ENCODE measurements at places on chromosomes 3 and 15. TPM values are rescaled to one million over a fixed set of nuclear protein-coding genes. Genes with fewer than 3 reads are reported as not detected.

PP2D1 gene
- total RNA-seq, result 0.97 TPM

DNASE1L3 gene
- 2.3 TPM for total RNA-seq

CHAC1 gene
- 0.18 TPM for total RNA-seq

TYRO3 gene
- total RNA-seq, result 99.6 TPM

CYP8B1 gene
- total RNA-seq, result not detected

GNB4 gene
- 11.9 TPM for total RNA-seq

CHRNA7 gene
- 3.7 TPM for total RNA-seq

GOLGA8G gene
- total RNA-seq, result not detected

CFAP20DC gene
- total RNA-seq, result 8.3 TPM

NAALADL2 gene
- total RNA-seq, result 20.2 TPM

A4GNT gene
- not detected for total RNA-seq

DNA sequence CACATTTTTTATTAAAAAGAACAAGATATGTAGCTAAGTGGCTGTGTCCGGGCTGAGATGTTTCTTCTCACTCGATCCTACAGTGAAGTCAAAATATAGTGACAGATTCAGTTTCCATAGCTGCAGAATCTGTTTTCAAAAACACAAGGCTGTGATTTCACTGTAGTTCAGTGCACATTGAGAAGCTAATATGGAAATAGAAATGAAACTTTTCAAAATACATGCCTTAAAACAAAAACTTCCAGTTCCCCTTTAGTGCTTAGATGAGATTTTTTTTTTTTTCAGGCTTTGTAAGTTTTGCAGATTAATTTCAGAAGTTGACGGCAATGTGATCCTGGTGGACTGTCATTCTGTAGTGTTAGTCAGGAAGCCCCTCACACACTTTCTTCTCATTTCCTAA, 23.8 kb upstream of the TRAK1 start:
- no peak for DNase-seq

DNA sequence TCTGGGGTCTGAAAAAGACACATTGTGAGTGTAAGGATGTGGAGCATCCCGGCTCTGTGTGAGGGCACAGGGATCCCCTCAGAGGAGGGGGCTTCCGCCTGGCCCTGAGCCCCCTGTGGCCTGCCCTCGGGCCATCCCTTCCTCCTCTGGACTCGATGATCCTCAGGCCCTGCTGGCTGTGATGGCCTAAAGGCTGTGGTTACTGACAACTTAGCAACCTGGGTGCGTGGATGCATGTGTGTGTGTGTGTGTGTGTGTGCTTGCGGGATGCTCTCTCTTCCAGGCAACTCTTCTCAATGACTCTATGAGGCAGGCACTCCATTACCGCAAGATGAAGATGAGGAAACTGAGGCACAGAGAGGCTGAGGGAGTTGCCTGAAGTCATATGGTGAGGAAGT, 66.0 kb downstream of the ASB7 start:
- DNase-seq, result no peak

GRCh38 chr3:104397713-104398112, 969.0 kb upstream of the ALCAM start:
- DNase-seq, result no peak

- DNase-seq, result no peak
Measured at GRCh38 chr15:93862791-93863190, 368.6 kb upstream of the MCTP2 start.

DNA sequence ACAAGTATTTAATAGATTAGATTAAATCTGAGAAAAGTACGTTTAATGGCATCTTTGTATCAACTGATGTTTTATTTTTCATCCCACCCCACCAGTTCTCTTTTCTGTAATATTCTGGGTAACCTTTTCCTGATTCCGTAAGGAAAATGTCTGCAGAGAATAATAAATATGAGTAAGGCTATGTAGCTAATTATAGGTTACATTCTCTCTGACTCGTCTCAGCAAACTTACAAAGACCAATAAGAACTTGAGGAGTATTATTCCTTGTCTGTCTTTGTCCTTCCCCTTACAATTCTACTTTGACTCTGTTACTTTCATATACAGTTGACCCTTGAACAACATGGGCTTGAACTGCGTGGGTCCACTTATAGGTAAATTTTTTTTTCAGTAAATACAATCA, 12.1 kb downstream of the SNAP23 start:
- DNase-seq, result no peak

- no peak for DNase-seq
Measured at GRCh38 chr3:16305111-16305541, 40.1 kb downstream of the OXNAD1 start.

- no peak for DNase-seq
Measured at GRCh38 chr3:34219556-34219955, 421.1 kb downstream of the PDCD6IP start.

DNA sequence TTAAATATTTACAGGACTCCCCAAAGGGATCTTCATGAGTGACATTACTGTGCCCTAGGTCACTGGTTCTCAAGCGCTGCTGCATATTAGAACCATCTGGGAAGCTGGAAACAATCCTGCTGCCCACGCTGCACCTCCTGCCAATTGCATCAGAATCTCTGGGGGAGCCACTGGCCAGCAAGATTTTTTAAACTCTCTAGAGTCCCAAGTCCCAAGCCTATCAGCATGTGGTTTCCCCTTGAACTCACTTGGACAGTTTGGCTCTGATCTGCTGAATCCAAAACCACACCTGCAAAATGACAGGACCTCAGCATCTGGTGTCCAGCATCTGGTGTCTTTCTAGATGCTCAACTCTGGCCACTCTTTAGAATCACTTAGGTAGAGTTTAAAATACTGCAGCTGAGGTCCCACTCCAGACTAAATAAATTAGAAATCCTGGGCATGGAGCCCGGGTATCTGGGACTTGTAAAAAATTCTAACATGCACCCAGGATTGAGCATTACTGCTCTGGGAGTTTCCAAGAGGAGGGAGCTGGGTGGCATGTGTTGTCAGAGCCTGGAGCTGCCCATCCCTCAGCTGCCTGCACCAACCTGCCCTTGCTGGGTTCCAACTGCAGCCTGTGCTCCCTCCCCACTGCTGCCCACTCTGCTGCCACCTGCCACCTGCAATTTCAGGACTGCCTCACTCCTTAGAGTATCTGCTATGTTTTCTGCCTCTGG, 311.3 kb downstream of the SLC9A9 start:
- peak; percentile 29 for DNase-seq

DNA sequence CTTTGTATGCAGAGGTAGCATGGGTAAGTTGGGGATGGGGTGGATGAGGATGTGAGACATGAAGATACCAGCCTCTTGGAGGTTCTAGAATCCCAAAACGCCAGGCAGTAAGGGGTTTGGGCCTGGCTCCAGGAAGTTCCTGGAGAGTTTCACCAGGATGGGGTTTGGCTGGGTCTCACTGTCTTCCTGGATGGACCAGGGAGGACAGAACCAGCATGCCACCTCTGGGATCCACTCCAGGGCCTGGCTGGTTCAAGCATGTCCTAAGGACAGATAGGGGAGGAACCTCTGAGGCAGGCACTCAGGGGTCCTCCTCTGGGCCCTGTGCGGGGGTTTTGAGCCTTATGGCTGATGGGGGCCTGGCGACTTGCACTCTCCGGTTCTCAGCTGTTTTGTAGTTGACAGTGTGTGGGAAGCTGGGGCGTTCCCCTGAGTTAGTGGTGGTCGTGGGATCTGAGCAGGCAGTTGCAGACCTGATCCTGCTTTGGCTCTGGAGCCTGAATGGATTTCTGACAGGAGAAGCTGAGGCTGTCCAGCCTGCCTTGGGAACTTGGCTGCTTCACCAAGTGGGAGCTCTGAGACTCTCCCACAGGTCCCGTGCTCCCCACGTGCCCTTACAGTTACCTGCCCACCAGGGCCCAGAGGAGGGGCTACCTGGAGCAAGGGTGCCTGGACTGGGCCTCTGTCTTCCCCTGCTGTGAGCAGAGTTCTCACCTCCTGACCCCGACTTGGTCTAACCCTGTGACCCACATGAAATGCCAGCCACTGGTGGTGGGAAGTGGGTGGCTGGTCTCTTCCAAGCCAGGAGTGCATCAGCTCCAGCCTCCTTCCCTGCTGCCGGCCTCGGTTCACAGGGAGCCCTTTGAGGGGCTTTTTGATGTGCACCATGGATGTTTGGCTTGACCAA, 128.4 kb downstream of the EEFSEC start:
- no peak for DNase-seq

DNA sequence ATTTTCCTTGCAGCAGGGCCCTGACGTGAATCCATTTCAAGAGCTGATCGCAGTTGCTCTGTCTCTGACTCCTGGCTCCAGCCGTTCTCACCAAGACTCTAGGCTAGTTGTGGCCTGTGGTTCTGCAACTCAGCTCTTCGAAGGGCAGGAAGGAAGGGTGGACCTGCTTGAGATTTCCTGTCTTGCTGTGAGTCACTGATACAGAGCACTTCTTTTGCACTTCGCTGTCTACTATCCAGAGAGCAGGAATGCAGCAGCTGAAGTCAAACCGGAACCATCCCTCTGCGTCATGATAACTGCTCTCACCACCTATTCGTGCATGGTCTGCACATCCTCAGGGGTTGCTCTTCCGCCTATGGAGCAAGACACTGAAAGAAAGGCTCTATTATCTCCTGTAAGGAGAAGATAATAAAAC, 59.7 kb downstream of the RAP2B start:
- no peak for DNase-seq

DNA sequence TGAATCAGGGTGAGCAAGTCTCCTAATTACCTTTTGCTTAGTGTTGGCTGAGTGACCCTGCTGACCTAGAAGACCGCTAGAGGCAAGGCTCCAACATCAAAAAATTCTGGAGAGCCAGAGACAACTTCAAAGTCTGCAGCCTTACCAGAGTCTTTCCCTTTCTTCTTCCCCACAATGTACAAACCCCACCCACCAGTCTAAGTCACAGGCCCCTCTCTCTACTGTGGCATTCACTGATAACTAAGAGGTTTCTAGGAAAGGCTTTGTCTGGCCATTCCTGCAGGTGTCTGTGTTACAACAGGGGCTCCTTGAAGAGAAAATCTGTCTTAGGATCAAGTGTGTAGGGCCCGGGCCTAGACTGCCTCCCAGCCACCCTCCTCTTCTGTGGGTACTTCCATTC, 525 bp downstream of the MYH15 start:
- no peak for DNase-seq

DNA sequence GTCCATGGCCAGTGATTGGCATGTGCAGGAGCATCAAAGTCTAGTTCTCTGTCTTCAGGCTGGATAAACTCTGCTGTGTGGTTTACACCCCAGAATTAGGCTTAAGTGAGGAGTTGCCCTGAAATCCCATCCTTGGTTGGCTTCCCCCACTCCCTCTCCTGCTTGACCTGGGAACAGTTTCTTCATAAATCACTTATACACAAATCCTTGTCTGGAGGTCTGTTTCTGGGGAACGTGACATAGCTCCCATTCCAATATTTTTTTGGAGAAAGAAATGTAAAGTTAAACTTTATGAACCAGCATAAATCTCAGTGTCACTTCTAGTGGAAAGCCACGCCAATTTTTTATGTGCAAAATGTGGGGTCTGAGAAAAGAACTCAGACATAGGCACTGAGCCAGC, 98.2 kb downstream of the DCLK3 start:
- no peak for DNase-seq

- DNase-seq, result no peak
Measured at GRCh38 chr3:111851511-111851954, 7.5 kb upstream of the PHLDB2 start.

DNA sequence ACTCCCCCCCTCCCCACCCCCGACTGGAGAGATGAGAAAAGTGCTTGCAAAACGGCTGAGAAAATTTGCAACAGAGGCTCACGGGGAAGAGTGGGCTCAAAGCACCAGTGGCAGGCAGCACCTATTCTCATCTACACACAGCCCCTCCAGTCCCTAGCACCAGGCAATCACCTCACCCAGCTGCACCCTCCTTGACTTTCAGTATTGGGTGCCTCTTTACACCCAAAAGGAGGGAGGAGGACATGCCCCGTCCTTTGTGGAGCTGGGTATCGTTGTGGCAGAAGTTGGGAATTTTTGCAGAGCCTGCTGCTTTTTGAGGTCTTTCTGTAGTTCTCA, 182.8 kb upstream of the TOPAZ1 start:
- DNase-seq, result no peak

DNA sequence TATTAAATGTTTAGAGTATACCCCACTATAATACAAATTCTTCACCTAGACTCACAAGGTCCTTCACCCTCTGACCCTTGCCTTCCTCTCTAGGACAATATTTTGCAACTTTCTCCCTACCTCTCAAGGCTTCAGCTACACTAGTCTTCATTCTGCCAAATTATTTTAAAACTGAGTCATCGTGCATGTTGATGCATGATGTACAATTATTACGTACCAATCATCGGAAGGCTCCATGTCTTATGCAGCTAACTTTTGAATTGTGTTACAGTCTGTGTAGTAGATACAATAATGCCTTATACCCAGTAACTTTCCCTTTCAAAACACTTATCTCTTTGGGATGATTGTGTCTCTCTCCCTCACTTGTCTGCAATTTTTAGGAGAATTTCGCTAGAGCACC, 98.5 kb upstream of the ROBO2 start:
- no peak for DNase-seq

DNA sequence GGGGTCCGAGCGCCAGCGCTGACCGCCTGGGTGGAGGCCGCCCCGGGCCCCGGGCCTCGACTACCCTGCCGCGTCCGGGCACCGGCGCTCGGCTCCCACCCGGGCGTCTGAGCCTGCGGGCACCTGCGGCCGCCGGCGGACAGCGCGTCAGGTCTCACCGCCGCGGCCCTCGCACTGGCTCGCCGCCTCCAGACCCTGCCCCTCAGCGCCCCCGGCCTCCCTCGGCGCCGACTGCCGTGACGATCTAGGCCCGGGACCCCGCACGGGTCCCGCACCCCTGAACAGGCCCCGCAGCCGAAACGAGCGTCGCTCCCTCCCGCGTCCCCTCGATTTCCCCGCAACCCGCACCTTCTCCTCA, 297 bp downstream of the PRC1 start:
- peak; percentile 10 for DNase-seq

GRCh38 chr3:169237201-169237600, 426.3 kb downstream of the MECOM start:
- no peak for DNase-seq

- no peak for DNase-seq
Measured at GRCh38 chr15:34122771-34123183, 20.9 kb downstream of the PGBD4 start.

DNA sequence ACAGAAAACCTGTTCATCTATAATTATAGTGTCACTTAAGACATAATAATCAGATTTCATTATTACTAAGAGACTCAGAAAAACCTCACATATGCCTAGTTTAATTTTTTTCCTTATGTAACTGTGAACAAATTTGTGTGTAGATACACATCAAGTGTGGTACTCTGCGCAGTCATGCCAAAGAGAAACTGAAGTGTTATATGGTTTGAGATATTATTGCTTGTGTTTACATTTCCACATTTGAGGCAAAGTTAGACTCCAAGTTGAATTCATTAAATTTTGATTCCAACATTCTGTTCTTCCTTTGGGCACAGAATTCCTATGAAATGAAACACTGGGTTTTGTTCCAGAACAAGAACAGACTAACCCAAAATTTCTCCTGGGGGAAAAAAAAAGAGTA, 2.2 kb downstream of the MBNL1 start:
- DNase-seq, result no peak

Measured in prostate gland (tissue), 2 donors.